ENCODE measurements at places on chromosomes 6 and 20.

DNA sequence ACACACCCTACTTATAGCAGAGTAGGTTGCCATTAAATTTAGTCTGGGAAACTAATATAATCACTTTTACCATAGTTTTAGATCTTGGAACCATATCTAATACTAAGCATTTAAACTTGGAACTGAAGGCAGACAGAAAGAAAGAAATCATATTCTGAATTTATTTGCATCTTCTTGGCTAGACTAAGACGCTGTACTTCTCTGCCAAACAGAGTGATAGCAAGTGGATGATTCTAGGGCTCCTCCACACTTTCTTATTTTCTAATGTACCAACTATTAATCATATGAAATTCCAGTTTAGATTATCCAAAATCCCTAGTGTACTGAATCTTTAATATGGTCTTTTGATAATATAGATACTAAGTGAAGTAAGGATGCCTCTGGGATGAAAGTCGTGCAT lies 277.0 kb downstream of the CENPW start:
- DNase-seq, result no peak

GRCh38 chr20:3420211-3420707 lies 12.8 kb upstream of the DNAAF9 start:
- no peak for DNase-seq

GRCh38 chr20:11431621-11432020 lies 486.1 kb upstream of the BTBD3 start:
- no peak for DNase-seq

DNA sequence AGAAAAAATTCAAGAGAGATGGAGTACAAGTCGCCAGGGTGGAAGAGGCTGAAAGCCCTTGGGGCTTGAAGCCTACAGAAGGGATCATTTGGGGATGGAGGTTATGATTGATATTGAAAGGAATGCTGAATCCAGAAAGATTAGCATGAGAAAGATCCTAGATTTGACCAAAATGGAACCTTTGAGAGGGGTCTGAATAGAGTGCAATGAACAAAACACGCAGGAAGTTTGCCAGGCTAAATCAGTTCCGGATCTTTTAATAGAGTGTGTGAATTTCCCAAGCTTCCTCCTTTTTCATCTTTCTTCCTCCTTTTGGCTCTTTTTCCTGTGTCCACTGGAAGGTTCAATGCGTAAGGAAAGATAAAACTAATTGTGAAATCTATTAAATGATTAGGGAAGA lies 15.3 kb downstream of the IPCEF1 start:
- no peak for DNase-seq

DNA sequence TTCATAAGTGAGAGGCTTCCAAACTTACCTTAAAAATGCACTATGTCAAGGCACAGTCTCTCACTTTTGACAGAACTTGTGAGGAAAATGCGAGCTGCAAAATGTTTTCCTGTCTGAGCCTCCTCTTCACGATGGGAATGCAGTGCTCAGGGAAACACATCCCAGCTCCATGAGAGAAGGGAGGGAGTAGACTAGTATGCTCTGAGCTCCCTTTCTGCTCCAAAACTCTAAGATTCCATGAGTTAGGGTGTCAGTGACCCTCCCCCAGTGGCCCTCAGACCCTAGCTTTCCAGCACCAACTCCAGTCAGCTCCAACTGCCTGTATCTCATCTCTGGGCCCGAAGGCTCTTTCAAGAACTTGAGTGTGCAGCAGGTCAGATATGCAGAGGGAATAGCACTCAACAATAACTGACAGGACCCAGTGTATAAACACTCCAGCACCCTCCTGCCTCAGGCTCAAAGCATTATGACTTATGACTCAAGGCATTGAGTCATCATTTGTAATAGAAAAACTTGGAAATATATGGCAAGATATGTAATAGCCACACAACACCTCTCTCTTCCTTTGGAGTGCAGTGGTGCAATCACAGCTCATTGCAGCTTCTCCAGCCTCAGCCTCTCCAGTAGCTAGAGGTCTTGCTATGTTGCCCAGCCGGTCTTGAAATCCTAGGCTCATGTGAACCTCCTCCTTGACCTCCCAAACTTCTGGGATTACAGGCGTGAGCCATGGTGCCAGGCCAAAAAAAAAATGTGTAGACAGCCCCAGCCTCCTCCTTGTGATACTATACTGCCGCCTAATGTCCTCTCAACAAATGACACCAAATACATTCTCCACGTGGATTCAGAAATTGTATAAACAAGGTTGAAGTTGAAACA lies 16.7 kb upstream of the ENTPD6 start:
- peak; percentile 70 for DNase-seq

GRCh38 chr6:2674857-2675256 lies 75.9 kb downstream of the MYLK4 start:
- no peak for DNase-seq

DNA sequence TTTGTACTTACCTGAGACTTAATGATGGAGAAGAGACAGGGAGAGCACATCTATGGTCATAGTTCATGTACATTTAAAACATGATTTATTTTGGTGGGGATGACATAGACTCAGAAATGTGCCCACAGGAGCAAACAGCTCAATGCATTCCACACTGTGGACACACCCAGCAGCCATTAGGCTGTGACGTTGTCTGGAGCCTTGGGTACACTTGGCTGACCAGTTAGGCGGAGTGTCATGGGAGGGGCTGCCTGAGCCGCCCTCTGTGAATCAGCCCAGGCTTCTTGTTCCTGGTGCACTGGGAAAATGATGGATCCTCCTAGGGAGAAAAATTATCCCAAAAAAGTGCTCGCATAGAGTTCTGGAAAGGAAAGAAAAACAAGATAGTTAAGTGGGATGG lies 231.0 kb upstream of the GMDS start:
- DNase-seq, result no peak

DNA sequence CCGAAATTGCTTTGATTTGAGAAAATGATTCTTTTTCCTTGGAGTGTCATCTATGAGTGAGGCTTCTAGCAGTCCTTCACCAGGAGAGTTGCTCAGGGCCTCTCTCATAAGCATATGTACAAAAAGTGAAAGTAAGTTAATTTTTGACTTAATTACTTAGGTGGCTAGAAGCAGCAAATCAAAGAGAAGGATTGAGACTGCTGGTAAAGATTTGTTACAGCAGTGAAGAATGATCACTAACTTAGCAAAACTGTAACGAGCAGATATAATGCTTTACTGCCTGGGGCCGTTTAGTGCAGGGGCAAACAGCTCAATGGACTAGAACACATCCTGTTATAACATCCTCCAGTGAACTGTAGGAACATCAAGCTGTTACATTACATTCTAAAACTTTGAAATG lies 167.8 kb upstream of the RIPOR2 start:
- DNase-seq, result no peak

GRCh38 chr6:104601131-104601651 lies 258.5 kb downstream of the HACE1 start:
- DNase-seq, result no peak

DNA sequence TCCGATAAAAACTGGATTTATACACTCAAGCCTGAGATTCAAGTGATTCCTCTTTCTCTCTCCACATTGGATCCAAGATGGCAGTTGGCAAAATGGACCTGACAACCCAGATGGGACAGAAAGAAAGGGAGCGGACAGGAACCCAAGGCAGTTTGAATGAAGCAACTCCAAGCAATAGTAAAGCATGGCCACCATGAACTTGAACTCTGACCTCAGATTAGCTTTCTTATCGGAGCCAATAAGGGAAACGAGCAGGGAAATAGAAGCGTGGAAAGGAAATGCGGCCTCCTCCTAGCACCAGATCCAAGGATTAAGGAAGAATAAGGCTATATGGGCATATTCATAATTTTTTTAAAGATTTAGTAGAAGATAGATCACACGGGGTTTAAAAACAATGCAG lies 213.4 kb upstream of the RIN2 start:
- DNase-seq, result no peak

DNA sequence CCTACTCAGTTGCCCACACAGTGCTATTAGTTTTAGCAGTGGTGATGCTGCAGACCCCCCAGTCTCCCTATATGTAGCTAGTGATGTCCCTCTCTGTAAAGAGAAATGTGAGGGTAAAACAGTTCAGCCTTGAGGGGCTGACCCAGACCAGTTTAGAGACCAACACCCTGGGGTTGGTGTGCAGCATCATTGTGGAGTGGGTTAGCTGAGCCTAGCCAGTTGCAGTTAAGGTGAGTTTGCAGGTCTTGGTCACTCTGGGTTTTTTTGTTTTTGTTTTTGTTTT lies 401 bp upstream of the B3GALT4 start:
- DNase-seq, result peak; percentile 61

DNA sequence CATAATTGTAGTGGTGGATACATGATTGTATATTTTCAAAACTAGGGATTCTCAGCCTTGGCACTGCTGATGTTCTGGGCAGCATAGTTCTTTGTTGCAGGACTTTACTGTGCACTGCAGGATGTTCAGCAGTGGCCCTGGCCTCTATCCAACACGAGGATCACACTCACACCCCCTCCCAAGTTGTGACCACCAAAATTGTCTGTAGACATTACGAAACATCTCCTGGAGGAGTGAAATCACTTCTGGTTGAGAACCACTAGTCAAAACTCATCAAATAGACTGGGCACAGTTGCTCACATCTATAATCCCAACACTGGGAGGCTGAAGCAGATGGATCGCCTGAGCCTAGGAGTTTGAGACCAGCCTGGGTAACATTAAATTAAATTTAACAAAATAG lies 123.1 kb upstream of the CDYL start:
- DNase-seq, result no peak

- DNase-seq, result no peak
These were observed 7.4 kb downstream of the STK35 start for GRCh38 chr20:2108987-2109386.

- DNase-seq, result no peak
These were observed 88.2 kb downstream of the PLG start for GRCh38 chr6:160790028-160790792.

DNA sequence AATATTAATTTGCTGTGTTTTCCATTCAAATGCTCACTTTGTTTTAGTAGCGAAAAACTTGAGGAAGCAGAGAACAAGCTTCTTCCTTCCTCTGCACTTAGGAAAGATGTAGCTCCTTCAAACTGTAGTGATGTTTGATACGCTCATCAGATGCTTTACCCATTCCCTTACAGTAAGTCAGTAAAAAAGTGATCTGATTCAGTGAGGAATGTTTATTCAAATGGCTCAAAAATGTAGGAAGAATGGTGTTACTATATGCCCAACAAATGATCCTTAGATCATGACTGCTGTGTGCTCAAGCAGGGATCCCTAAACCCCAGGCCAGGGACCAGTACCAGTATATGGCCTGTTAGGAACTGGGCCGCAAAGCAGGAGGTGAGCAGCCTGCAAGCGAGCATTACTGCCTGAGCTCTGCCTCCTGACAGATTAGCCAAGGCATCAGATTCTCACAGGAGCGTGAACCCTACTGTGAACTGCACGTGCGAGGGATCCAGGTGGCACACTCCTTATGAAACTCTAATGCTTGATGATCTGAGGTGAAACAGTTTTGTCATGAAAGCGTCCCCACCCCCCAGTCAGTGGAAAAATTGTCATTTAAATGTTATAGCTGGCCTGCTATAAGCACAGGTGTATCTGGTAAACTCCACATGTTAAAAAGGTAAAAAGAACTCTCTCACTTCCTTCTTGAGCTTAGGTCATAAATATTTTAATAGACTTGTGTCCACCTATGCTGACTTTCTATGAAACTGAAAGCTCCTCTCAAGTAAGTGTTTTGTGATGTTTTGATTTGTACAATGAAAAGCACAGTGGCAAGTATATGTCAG lies 187.2 kb downstream of the FOXC1 start:
- DNase-seq, result no peak

DNA sequence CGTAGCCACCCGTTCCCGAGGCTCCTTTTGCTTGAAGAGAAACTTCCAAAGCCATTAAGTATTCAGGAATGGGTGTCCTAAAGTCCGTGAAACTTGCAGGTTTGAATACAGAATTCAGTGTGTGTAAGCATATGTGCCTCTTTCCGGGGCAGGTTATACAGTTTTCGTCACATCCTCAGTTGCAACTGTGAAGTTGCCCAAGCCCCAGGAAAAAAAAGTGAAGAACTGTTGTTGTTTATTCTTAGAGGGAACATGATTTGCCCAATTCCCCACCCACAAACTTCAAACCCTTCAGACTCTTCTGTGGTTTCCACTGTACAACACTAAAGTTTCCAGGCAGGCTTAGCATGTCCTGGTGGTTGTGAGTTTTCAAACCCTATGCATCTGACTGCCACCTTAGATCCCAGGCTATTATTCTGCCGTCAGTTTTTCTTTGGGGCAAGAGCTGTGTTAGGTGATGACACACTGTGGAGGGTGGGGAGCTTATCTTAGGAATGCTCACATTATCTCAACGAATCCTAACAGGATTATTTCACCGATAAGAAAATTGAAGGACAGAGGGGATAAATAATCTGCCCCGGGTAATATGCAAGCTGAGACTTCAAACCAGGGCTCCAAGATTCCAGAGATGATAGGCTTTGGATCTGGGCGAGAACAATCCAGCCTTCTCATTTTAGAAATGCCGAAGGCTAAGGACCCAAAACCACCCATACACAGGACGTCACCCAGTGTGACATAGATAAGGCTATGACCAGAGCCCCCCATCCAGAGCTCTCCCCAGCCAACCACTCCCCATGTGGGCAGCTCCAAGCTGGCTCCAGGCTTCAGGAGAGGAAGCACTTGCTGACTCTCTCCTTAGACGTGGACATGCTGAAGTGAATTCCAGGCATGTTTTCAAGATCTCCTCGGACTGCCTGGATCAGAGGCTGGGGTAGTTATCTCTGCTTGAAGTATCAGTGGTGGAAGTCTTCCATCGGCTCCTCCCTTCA lies 81.7 kb upstream of the AFDN start:
- no peak for DNase-seq

DNA sequence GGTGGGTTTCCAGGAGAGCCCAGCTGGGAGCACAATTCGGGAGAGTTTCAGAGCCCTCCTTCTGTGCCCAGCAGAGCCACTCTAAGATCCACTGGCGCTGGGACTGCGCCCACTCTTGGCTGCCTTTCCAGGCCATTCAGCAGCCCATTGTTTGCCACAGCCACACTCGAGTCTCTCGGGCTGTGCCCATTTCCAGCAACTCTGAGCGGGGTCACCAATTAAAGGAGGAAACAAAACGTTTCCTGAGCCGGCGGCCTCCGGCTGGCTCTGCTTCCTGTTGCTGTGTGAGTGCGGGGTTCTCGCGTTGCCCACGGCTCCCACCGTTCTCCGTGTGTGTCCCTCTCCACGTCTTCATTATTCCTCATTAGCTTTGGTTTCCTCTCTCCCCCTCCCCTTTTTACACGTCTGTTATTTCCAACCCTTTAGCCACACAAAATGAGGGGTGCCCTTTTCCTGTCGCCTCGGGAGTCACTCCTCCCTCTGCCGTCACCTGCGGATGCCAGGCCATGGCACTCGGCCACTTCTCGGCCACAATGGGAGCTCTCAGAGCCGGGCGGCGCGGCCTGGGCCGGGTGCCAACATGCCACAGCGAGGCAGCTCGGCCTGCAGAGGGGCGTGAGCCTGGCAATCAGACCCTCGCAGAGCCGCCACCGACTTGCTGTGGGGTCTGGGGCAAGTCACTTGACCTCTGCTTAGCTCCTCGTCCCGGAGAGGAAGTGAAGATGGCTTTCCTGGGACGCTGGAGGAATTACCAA lies 94.3 kb upstream of the NKX2-2 start:
- peak; percentile 19 for DNase-seq
